ENCODE measurements at places on chromosomes 11 and 22.
A peak's percentile ranks its signal among the peaks of the same experiment; 100 is the strongest.

DNA sequence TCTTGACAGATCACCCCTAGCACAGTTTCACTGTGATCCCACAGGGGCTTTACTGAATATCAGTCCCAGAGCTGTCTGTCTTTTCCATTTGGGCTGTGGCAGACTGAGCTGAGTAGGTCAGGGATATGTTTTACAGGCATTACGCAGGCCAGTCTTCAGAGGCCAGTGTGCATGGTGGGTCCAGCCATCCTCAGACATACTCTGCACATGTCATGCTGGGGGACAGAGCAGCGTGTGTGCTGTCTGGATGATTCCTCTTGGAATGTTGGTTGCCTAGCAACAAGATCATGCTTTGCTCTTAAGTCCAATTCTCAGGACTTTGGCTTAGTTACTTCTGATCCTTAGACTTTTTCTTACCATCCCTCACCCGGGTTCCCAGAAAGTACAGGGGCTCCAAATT, 736.5 kb downstream of the DLG2 start:
- DNase-seq = peak; percentile 32

GRCh38 chr11:98834776-98835175, 186.0 kb upstream of the CNTN5 start:
- no peak for DNase-seq

DNA sequence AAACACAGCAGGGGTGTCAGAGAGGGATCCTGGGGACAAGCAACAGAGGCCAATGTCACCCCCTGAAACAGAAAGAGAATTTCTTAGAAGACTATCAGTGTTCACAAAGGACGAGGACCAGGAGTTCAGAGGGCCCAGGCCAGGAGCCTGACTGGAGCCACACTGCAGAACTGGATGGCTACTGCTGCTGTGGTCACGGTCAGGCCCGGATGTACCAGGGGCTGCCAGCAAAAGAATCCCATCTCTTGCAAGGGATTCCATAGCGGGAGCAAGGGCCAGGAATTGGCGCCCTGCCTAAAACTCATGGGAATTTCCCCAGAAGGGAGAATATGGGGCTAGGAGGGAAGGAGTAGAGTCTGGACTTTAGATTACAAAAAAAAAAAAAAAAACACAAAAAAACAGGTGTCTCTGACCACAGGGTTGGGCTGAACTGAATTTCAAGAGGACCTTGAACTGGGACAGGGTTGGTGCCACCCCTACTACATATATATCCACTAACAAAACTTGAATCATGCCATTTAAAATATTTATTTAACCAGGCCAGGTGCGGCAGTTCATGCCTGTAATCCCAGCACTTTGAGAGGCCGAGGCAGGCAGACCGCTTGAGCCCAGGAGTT, 15.7 kb upstream of the KCTD14 start:
- DNase-seq = no peak

GRCh38 chr11:70630816-70631623, 232.7 kb downstream of the CTTN start:
- DNase-seq = no peak

DNA sequence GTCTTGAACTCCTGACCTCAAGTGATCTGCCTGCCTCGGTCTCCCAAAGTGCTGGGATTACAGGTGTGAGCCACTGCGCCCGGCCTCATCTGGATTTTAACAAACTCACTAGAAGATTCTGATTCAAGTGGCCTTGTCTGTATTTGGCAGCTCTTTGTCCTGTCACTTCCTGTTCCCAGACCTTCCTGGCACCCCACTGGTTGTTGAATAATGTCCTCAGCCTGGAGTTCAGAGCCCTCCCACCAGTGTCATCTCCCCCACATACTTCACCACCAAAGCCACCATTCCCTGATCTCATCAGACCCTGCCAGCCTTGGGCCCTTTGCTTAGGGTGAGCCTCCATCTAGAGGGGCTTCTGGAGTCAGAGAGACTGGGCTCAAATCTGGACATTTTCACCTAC, 3.3 kb downstream of the PELI3 start:
- peak; percentile 46 for DNase-seq

- no peak for DNase-seq
Observed at GRCh38 chr11:93605642-93606041, 55.8 kb upstream of the CEP295 start.

GRCh38 chr11:82936261-82936660, 34.7 kb downstream of the DDIAS start:
- DNase-seq = no peak

DNA sequence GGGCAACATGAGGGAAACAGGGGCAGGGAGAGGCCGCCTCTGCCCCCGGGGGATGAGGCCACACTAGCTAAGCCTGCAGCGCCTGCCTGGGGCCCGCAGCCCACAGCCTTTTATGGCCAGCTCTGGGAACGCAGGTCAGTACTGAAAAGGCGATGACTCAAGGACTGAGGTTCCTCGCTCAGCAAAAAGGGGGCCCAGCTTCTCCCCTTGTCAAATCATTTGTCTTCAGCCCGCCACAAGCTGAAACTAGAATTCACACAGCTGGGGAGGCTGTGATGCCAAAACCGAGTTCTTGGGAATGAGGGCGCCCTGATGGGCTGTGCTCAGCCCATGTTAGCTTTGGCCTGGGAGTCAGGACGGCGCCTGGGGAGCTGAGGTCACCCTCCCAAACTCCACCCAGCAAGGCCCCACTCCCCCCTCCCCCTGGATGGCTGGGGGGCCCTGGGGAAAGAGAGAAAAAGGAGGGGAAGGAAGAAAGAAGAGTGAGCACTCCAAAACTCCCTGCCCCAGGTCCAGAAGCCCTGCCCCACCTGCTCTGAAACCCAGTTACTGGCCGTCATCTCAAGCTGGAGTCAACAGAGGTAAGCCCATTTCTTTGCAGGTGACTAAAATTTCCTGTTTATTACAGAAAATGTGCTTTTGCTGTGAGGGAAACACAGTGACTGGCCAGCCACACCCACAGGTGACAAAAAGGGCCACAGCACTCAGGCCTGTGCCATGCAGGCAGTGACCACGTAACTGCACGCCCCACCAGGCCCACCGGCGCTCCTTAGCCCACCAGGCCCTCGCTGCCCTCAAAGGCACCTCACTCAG, 13.7 kb downstream of the EHD1 start:
- DNase-seq = no peak

DNA sequence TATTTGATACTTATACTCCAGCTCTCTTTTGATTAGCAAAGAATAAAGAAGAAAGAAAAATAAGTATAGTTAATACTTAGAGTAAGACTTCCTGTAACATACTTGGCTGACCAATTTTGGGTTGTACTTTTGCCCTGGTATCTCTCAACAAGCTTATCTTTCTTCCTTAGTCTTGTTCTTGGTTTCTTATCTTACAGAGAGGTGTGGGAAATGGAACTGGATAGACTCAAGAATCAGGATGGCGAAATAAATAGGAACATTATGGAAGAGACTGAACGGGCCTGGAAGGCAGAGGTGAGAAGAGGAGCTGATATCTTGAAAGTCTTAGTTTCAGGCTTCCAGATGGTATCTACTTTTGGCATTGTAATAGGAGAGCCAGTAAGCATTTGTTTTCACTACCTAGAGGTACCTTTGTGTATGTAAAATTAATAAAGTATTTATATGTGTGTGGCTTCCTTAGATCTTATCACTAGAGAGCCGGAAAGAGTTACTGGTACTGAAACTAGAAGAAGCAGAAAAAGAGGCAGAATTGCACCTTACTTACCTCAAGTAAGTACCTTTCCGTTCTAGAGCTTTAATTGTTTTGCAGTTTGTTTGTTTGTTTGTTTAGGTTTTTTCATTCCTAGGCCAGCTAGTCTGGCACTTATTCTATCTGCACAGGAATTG, 11.3 kb upstream of the BACE1-AS start:
- no peak for DNase-seq

- no peak for DNase-seq
Observed at GRCh38 chr22:48889209-48889830, 938.4 kb downstream of the BRD1 start.

GRCh38 chr11:35907648-35908431, 36.0 kb upstream of the LDLRAD3 start:
- no peak for DNase-seq

DNA sequence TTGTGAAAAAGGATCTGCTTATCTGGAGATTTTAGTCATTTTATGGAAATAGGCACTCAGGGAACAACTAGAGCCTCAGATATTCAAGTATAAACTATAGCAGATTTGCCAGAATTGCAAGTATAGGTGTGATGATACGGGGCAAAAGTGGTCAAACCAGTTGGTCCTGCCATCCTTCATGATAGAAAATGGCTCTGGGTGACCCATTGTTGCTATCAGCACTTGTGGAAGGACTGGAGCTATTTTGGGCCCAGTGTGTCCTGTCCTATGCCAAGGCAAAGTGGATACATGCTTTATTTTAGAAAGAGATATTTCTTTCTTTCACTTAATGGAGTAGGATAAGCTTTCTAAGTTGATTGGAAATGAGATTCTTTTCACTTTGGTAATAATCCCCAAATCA, 85.2 kb downstream of the PPP6R3 start:
- no peak for DNase-seq

- no peak for DNase-seq
Observed at GRCh38 chr11:126746443-126746842, 254.1 kb downstream of the KIRREL3 start.

DNA sequence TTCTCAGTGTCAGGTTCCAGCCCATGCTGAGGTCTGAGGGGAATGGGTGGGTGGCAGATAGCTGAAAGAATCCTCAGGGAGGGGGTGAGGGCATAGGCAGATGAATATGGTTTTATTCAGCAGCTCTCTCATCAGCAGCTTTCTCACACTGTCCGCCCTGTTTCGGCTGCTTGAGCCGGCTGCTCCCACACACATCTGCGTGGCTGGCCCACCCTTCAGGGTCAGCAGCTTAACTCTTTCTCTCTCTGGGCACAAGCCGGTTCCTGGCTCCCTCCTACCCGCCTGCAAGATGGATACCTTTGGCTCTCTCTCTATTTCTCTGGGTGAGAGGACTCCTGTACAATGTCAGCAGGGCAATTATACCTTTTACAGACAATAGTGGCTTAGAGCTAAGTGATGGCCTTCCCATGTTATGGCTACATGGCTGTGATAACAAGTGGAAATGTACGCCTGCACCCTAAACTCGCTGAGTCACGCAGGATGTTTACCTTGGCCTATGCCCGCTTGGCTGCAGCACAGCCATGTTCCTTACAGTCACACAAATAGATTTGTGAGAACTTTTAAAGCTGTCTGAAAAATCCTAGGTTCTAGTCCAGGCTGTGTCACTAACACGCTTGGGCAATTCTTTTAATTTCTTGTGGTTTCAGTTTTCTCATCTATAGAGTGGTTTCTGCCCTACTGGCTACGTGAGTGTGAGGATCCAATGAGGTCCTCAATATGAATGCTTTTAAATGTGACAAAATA, 4.1 kb downstream of the MMP20 start:
- DNase-seq = no peak

DNA sequence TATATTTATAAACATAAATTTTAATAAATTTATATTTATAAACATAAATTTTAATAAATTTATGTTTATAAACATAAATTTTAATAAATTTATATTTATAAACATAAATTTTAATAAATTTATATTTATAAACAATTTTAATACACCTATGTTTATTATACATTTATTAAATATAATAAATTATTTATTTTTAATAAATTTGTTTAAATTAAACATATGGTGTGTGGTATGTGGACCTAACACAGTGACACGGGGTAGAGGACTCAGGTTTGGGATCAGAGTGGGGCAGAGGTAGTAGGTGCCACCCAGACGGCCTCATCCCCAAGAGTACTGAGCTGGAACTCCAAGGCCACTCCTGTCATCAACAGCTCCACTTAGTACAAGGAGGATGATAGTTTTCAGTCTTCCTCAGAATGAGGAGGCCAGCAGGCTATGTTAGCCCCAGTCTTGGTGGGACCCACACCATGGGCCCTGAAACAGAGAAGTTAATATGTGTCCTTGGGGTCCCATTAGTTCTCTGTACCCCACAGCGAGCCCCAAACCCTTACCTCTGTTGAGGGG, 46.7 kb upstream of the BID start:
- no peak for DNase-seq

DNA sequence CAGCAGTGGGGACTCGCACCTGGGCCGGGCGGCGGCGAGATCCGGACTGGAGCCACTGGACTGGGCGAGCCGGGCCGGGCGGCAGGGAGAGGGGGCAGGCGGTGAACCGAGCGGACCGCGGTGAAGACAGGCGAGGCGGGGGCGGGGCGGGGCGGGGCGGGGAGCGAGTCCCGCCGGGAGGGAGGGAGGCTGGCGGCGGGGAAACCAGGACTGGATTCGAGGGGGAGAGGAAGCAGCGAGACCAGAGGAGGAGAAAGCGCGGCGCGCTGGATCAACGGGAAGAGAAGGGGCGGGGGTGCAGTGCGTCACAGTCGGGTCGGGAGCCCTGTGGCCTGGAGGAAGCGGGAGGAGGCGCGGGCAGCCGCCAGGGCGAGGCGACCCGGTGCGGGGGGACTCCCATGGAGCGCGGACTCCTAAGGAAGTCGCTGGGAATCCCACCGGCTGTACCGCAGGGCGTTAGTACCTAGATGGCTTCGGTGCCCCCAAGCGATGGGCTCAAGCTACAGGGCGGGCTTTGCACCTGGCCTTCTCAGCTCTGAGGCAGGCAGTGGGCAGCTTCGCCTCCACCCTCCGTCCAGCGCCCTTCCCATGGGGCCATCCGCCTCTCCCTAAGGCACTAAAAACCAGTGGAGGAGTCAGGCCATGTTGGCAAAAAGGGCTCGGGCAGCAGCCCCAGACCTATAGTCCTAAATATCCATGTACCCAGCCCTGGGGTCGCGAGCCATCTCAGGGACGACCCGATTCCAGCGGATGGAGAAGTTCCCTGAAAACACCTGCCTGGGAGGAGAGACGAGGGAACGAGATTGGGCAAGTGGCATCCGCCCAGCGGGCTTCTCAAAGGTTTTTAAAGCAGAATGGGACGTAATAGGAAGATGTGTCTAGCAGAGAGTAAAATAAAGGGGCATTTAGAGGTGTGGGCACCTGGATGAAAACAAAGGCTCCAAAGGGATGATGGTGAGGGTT, at the start of gene TMEM121B:
TSS of gene TMEM121B (minus strand) at position 128 of the 963 bp plus-strand sequence. CDS start 233 bp downstream, outside the sequence.
- DNase-seq = peak; percentile 98

- DNase-seq = peak; percentile 58
Observed at GRCh38 chr11:60870276-60870675, 2.9 kb downstream of the ZP1 start.

GRCh38 chr22:39520226-39521105, at the start of gene ATF4:
TSS of gene ATF4 (plus strand) at chr22:39520562. CDS start at chr22:39521446, 884 bp downstream.
- DNase-seq = peak; percentile 86

DNA sequence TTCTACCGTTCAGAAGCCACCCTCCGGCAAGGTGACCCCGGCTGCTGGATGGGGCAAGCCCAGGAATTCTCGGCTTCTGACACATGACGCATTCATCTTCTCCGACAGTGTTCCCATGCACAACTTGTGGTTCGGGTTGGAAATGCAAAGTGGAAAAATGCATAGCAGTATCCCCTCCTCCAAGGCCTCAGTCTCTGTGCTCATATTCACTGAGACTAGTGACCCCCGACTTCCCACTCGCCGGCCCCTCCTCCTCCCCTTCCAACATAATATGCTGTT, 70.0 kb upstream of the NTM start:
- DNase-seq = no peak

All from GM23338 (cell line).